ENCODE measurements at places on chromosomes 3 and 15.

DNA sequence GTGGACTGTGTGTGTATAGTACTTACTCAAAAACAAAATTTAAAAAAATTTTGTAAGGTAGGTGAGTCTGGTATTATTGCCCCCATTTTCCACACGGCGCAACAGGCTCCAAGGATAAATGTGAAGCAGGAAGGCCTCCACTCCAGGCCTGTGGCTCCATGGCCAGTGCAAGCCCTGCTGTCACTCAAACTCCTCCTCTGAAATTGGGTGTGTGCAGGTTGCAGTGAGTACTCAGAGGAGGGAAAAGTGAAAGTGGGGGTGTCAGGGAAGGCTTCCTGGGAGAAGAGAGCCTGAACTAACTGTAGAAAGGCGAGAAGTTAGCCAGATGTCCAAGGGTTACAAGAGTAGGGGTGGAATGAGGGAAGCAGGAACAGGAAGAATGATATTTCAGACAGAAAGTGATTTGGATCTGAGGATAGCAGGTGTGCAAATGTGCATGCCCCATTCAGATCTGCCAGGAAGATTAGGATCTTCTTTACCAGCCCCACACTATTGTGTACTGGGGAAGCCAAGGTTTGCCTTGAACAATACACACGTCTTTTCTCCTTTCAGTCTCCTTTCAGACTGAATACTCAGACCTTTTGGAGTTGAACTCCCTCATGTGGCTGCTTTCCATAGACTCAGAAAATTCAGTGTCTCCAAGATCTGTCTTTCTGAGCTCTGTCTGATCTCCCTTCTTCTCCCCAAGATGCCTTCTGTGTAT lies 48.7 kb upstream of the RYK start:
- no peak for DNase-seq

DNA sequence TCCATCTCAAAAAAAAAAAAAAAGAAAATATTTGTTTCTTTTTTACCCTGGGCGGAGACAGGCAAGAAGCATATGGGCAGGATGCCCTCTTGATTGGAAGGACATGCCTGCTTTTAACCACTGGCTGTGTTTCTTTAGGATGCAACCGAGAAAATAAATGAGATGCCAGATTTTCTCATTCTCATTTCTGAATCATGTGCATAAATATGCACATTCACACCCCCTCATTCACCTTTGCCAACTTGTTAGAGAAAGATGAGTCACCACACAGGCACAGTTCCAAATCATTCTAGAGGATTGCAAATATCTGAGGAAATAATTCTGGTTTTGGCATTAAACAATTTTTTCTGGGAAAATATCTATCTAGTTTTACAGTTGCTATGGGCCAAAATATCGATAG lies 3.3 kb downstream of the LIPH start:
- DNase-seq: no peak

DNA sequence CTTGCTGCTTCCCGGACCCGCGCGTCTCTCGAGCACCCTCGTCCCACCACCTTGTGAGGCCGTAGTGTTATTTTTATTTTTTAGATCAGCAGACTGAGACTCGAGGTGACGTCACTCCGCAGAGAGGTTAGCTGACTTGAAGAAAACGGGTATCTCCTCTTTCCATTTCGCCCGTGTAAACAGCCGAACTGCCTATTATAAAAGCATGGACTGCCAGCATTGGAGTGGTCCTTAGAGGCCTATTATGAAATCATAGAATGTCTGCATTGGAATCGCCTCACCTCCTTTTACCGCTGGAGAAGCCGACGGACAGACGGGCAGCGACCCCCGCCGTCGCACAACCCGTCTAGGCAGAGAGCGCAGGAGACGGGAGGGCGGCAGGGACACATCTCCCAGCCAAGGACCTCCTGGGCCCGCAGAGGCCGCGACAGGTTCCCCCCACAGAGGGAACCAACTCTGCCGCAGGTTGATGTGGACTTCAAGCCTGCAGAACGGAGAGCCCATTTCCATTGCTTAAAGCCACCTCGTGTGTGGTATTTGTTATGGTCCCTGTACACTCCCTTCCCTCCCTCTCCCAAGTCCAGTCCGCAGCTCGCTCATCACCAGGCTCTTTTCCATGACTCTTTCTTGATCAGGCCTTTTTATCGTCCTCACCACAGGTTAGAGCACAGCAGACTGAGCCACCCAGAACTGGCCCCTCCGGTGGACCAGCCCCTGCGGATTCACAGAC lies 540 bp upstream of the PPP1R2 start:
- peak; percentile 18 for DNase-seq

DNA sequence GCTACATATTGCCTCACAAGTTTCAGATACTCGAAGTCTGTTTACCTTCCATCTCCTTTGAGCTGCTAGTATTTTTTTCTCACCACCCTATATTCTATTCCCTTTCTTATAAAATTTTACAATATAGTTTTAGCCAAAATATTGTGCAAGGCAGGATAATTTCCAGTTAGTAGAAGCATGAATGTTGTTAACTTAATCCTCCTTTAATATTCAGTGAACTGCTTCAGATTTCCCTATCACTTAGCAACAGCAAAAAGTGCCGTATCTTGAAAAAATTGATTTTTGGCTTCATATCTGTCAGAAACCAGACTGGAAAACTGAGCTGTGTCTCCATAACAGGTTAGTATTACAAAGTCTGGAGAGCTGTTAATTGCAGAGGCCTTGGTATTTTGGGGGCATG lies 24.0 kb downstream of the PLSCR4 start:
- no peak for DNase-seq

GRCh38 chr15:89652666-89653065 lies 2.6 kb downstream of the KIF7 start:
- DNase-seq: no peak

GRCh38 chr15:59203008-59203407 lies 3.6 kb upstream of the LDHAL6B start:
- no peak for DNase-seq

- DNase-seq: no peak
These were observed 1423.3 kb downstream of the SI start for GRCh38 chr3:163655021-163655420.

GRCh38 chr3:16173283-16174025 lies 1.0 kb upstream of the GALNT15 start:
- no peak for DNase-seq

DNA sequence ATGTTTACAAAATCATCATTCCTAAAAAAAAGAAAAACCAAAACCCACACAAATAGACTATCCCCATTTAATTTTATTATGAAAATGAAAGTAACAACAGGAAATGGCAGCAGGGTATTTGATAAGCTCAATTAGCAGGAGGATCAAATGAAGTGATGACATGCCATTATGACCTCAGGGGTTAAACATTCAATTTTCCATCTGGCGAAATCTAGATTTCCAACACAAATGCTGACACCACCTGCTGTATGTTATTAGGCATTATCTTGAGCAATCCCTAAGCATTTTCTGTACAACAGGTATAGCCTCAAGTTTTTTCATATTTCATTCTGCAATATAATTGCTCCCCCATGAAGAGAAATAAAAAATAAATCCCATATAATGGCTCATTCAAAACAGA lies 57.1 kb downstream of the SHQ1 start:
- no peak for DNase-seq

DNA sequence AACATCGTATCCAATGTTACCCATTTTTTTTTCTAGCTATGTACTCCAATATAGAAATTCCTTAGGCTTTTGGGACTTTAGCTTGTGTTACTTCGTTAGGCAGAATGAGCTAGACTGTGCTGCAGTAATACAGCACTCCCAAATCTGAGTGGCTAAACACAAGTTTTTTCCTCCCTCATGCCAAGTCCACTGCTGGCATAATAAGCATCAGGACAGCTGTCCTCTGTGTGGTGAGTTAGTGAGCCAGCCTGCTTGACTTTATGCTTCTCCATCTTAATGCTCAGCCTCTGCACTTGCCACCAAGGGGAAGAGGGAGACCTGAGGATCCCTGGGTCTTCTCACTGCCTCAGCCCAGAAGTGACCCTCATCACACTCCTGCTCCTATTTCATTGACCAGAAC lies 18.2 kb upstream of the ACOX2 start:
- DNase-seq: no peak

- no peak for DNase-seq
These were observed 26.8 kb downstream of the DCBLD2 start for GRCh38 chr3:98874602-98875249.

DNA sequence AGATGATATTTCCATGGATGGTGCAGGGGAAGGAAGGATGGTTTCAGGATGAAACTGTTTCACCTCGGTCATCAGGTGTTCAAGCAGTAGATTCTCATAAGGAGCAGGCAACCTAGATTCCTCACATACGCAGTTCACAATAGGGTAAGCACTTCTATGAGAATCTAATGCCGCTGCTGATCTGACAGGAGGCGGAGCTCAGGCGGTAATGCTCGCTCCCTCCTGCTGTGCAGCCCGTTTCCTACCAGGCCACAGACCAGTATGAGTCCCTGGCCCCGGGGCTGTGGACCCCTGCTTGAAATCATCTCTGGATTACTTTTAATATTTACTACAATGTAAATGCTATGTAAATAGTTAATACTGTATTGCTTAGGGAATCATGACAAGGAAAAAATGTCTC lies 241.8 kb downstream of the ROBO2 start:
- no peak for DNase-seq

DNA sequence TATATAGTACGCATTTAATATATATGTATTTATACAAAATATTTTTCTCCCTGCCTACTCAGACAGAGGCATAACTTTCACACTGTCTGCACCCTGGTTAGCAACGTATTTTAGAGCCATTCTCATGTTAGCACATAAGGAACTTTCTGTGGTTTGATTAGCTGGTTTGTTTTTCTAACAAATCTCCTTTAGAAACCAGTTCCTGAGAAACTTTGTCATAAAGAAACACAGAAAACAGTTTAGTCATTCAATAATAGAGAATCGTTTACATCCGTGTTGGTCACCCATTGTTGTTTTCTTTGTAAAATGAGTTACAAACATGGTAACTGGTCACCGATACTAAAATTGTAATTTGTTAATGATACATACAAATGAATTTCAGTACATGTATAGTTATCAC lies 5.9 kb upstream of the NGRN start:
- no peak for DNase-seq

DNA sequence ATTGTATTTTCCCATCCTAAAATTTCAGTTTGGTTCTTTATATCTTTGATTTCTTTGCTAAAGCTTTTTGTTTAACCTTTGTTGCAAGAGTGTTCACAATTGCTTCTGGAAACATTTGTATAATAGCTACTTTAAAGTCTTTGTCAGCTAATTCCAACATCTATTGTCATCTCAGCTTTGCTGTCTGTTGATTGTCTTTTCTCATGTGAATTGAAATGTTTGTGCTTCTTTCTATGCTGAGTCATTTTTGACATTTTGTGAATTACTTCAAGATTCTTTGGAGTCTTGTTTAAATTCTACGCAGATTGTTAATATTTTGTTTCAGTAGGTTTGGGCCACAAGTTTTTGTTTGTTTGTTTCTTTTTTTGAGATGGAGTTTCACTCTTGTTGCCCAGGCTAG lies 73.2 kb downstream of the SUCNR1 start:
- DNase-seq: no peak

- no peak for DNase-seq
These were observed 891 bp upstream of the NR1D2 start for GRCh38 chr3:23944007-23944783.

Measured in stimulated activated CD4-positive, alpha-beta T cell treated with anti-CD3 and anti-CD28 coated beads, Interleukin-2, amount 100 ng/mL, for 24 hours (primary cell).